Hypothalamus (tissue), 51 donors: ENCODE measurements at places on chromosomes 6 and 20.

GRCh38 chr20:24764027-24764793 lies 184.9 kb upstream of the CST7 start:
- no peak for DNase-seq

GRCh38 chr20:62892348-62893304 lies 31.0 kb upstream of the TCFL5 start:
- DNase-seq, result no peak

- DNase-seq, result no peak
Observed at GRCh38 chr6:121904559-121904958, 469.1 kb downstream of the GJA1 start.

DNA sequence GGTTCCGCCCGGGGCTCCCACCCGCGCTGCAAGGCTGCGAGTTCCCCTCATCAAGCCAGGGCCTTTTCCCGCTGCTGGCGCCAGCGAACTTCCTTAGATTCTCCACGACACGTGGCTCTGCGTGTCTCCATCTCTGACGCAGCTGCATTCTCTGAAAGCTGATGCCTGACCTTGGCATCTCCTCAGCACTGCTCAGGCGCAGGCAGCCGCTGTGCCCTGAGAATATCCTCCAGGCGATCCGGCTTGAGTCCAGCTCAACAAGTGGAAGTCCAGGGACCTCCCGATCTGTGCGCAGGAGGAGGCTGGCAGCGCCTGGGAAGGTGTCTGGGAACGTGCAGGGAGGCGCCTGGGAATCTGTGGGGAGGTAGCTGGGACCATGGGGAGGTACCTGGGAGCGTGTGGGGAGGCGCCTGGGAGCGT lies 171.2 kb upstream of the THBS2 start:
- DNase-seq, result no peak

GRCh38 chr6:12544821-12545565 lies 171.6 kb upstream of the PHACTR1 start:
- DNase-seq, result no peak

- DNase-seq, result no peak
Observed at GRCh38 chr6:32116674-32117073, 7.5 kb upstream of the TNXB start.

DNA sequence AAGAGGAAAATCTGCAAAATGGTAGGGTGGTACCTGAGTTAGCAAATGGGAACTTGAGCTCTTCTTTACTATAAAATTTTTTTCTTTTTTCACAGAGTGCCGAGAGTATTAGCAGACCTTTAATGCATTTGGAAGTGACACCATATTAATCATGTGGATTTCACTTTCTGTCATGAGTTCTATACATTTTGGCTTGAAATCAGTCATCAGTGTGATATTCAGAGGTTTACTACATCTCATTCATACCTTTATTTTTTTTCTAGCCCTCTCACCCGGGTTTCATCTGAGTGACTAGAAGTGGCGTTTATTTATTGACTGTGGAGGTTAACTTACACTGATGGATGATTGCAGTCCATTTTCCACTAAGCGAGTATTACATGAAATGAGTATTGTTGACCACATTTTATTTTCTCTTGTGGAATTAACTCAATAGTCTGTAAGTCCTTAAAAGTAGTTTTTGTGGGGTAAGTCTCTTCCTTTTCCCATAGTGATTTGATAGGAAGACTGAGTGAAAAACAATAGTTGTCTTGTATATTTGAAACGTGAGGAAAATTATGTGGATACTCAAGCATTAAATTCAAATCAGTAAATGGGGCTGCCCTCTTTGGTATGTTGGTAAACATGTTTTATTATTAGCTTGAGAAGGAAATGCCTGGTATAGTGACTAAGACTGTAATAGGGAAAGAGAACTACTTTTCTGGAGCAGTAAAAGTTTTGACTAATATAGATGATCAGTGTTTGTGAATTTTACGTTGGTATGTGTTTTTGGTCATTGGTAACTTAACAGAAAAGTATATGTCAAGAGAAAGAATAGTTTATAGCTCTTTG lies 55.5 kb downstream of the JARID2 start:
- no peak for DNase-seq

- no peak for DNase-seq
Observed at GRCh38 chr20:32707691-32708581, 34.2 kb upstream of the C20orf203 start.

DNA sequence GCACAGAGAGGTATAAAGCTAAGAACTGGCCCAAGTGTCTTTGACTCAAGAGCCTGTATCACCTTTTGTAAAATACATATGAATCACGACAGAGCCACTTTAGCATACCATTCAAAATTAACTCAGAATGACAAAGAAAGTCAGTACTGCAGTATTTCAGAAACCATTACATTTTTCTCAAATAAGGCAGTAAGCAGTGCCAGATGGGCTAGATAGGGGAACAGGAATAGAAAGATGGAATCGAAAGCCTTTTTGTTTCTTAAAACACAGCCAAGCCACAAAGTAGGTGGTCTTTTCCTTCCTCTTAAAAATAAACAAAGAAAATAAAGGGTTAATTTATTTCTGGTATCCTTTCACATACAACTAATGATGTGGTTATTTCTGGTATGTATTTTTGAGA lies 10.3 kb downstream of the CLDN20 start:
- no peak for DNase-seq

DNA sequence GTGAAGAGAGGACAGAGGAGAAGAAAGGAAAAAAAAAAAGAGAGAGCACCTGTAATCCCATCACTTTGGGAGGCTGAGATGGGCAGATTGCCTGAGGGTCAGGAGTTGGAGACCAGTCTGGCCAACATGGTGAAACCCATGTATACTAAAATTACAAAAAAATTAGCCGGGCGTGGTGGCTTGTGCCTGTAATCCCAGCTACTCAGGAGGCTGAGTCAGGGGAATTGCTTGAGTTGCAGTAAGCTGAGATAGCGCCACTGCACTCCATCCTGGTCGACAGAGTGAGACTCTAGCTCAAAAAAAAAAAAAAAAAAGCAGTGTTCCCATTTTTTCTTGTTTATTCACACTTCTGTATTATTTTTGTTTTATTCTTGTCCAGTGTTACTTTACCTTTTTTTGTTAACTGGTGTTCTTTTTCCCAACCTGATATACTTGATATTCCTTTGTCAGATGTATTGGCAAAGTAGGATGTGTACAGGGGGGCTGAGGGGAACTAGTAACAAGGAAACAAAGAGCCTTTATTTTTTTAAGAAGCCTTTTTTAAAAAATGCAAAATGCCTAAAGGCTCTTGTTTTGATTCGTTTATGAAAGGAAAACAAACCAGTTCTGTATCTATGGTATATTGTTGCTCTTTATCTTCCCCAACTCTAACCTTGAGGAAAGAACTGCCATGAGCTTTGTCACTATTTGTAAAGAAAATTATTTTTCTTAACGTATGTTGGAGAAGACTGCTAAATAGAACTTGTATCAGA lies 22.3 kb downstream of the COL19A1 start:
- no peak for DNase-seq

- DNase-seq, result no peak
Observed at GRCh38 chr6:148332088-148332487, 10.6 kb upstream of the SASH1 start.

- DNase-seq, result no peak
Observed at GRCh38 chr6:152587473-152587872, 49.7 kb downstream of the SYNE1 start.

- no peak for DNase-seq
Observed at GRCh38 chr6:74902846-74903245, 303.0 kb downstream of the COL12A1 start.

DNA sequence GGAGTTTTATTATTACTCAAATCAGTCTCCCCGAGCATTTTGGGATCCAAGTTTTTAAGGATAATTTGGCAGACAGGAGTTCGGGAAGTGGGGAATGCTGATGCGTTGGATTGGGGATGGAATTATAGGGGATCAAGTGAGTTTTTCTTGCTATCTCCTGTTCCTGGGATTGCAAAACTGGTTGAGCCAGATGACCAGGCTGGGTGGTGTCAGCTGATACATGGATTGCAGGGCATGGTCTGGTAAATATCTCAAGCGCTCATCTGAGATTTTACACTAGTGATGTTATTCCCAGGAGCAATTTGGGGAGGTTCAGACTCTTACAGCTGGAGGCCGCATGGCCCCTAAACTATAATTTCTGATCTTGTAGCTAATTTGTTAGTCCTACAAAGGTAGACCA lies 54.7 kb downstream of the ENPP1 start:
- no peak for DNase-seq

GRCh38 chr20:37927410-37928095 lies 24.6 kb downstream of the VSTM2L start:
- DNase-seq, result no peak

GRCh38 chr20:44756011-44756688 lies 10.5 kb downstream of the KCNK15 start:
- DNase-seq, result no peak

DNA sequence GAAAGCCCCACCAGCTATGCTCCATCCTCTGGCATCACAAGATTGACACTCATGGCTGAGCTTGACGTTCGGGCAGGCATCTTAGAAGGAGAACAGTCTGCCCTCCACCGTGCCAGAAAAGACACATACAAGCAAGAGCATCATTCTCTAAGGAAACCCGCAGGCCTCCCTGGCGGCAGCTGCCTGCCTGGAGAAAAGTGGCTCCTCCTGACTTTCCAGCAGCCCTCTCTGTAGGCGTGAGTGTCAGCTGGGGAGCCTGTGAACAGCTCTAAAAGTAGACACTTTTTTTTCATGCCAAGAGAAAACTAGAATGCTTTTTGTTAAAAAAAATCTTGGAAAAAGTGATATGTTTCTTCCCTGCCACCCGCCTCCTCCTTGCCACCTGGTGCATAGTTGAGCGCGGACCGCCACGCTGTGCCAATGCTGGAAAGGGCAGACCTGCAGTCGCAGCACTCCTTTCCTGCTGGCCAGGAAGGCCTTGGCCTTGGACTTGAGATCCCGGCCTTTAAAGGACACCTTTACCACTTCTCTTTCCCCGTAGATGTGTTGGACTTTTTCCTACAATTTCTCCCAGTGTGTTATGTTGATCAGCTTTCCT lies 29.7 kb upstream of the INSM1 start:
- no peak for DNase-seq

GRCh38 chr6:56244089-56244488 lies 3.3 kb downstream of the COL21A1 start:
- DNase-seq, result no peak

- no peak for DNase-seq
Observed at GRCh38 chr20:57943950-57944349, 234.1 kb upstream of the PMEPA1 start.

GRCh38 chr6:138018297-138018696 lies 88.9 kb downstream of the PERP start:
- DNase-seq, result no peak

DNA sequence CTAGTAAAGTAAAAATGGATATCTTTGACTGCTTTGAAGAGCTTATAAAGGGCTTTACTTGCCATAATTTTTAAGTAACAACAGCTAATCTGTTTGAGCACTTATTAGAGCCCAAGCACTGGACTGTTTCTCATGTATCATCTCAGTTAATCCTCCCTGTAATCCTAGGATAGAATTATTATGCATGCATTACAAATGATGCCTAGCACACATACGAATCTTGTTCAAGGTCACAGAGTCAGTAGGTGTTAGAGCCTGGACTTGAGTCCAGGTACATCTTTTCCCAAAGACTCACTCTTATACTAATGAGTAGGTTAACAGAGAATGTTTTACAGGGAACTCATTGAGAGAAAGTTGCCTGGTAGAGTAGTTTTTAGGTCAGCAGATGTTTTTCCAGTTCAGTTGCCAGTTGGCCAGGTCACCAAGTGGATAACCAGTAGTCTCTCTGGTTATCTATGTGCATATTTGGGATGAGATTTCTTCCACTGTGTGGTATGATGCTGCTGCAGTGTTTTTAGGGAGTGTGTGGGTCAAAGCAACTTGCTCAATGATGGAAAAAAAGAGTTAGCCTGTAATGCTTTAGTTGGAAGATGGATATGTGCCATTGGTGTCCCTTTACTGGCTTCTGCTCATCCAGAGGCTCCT lies 32.3 kb upstream of the LAMA4 start:
- no peak for DNase-seq

GRCh38 chr20:6870559-6870958 lies 103.1 kb downstream of the BMP2 start:
- no peak for DNase-seq

GRCh38 chr6:10529231-10529801 lies 8.2 kb downstream of the GCNT2 start:
- DNase-seq, result no peak

DNA sequence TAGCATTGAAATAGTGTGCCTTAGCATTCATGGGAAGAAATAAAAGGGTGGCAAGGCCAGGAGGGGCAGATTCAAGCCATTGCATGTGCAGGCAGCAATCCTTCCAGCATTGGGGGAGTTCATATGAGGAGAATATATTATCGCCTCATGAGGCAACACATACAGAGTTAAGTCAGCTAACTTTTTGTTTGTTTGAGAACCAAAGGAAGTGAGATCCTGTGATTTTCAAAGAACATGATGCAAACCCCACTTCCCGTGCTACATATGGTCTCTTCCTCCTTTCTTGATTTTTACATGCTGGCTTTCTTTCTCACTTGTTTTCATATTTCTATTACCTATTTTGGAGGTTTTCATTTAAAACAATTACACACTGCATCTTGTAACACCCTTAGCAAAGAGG lies 579.7 kb upstream of the ARID1B start:
- no peak for DNase-seq

DNA sequence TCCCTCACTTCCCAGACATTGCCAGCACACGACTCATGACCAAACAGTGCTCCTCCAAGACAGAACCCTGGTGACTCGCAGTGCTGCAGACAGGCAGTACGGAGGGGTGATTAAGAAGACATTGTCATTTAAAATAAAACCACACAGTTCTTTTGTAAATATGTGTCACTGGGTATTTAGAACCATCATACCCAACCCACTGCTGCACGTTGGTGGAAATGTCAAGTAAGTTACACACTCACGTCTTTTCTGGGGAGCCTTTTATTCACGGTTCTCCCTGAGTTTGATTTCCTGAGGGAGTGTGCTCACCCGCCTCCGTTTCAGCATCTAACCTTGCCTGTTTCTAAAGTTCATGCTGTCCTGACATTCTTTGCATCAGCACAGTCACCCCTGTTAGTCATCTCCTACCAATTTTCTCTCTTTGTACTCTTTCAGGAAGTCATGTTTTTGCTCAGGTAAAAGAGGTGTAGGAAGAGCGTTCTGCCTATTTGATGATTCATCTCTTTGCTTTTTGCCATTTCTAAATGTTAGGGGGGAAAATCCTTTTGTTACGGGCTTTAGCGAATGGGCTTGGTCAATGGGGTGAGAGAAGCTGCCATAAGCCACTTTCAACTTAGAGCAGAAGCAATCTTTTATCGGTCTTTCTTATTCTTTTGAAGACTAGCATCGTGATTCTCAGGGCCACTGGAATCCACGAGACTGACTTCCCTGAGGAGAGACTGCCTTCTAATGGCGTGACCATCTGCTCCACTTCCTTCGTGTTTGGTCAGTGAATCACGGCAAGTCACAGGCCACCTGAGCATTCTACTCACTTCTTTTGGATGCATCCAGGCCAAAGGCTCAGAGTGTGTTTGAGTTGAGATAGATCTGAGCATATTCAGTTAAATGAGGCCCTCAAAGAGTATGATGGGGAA lies 512.8 kb upstream of the JARID2 start:
- DNase-seq, result no peak

- DNase-seq, result no peak
Observed at GRCh38 chr6:153056308-153056707, 53.8 kb upstream of the MTRF1L start.

- no peak for DNase-seq
Observed at GRCh38 chr6:38813041-38813823, 98.1 kb downstream of the DNAH8 start.

GRCh38 chr6:167108278-167108677 lies 14.6 kb upstream of the CCR6 start:
- DNase-seq, result no peak
